RPMI8226 (cell line): ENCODE measurements at places on chromosomes 4 and X.

- no peak for DNase-seq
These were observed 27.1 kb downstream of the PAK3 start for GRCh38 chrX:111123125-111123524.

DNA sequence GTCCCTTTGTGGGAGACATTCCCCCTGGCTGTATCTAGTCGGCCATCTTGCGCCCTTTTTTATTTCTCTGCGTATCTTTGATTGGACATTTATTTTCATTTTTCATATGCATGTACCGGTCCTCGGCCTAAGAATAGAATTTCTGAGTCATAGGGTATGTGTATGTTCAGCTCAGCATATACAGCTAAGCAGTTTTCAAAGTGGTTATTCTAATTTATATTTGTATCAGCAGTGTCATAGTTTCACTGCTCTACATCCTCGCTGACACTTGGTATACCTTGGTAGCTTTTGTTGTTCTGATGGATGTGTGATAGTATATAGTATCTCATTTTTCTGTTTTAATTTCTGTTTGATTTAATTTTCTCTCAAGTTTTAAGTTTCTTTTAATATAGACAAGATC is 38.7 kb downstream of the BEX3 start:
- no peak for DNase-seq

DNA sequence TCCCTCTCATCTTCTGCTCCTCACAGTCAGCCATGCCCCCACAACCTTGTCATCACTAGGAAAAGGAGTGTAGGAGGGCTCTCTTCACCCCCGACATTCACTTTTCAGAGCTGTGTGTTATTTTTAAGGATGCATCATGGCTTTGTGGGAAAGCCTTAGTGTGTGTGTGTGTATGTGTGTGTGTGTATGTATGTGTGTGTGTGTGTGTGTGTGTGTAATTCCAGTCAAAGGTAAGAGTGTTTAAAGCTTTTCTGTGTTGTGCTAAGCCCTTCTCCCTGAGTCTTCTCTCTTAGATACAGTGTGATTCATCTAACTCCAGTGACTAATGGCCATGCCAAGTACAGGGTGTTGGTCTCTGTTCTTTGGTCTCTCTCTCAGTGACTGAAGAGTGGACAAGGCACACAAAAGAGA is 76.6 kb downstream of the CHIC2 start:
- DNase-seq, result no peak

DNA sequence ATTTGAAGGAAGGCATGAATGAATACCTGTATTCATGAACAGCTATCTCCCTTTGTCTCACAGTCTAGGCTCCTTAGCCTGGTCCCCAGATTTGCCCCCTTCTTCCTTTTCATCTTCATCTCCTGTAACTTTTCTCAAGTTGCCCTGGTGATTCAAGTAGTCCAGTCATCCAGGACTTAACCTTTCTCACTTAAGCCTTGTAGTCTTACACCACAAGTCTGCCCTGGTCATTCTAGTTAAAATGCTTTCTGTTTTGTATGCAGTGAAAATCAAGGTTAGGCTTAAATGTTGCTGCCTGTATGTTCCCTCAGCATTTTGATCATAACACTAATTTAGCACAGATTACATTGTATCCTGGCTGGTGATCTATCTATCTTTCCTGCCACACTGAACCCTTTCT is 58.5 kb upstream of the SLC7A11 start:
- no peak for DNase-seq

DNA sequence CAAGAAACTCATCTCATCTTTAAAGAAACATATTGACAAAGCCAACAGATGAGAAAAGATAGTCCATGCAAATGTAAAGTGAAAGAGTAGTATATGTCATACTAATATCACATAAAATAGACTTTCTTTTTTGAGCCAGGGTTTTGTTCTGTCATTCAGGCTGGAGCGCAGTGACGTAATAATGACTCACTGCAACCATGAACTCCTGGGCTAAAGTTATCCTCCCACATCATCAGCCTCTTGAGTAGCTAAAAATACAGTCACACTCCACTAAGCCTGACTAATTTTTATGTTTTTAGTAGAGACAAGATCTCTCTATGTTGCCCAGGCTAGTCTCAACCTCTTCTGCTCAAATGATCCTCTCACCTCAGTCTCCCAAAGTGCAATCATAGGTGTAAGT is 51.8 kb upstream of the TRAM1L1 start:
- no peak for DNase-seq

DNA sequence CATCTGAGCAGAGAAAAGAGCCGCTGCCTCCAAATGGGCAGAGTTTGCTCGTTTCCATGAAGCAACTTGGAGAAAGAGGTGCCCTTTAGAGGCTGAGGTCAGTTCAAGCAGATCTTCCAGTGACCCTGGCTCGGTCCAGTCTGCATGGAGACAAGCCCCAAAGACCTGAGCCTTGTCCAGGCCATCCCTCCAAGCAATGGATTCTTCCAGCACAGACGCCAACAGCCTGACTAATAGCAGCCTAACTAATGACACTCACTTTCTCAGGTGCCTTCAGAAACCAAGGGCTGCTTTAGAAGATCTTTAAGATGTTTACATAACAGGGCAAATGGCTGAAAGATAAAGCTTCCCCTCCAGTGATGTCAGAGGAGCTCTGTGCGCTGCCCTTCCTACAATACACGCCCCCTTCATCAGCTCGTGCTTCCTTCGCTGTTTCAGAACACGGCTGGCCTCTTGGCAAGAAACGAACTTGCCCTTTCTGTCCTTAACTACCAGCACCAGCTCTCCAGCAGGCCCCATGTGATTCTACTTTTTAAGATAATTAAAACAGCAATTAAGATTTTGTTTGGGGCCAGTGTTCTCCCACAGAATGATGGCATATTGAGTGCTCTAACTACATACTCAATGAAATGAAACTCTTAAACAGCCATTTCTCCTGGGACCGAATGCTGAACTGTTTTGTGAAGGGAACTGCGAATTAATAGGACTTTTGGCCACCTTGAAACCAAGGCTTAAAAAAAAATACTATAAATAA is 119.0 kb downstream of the GPR143 start:
- no peak for DNase-seq

DNA sequence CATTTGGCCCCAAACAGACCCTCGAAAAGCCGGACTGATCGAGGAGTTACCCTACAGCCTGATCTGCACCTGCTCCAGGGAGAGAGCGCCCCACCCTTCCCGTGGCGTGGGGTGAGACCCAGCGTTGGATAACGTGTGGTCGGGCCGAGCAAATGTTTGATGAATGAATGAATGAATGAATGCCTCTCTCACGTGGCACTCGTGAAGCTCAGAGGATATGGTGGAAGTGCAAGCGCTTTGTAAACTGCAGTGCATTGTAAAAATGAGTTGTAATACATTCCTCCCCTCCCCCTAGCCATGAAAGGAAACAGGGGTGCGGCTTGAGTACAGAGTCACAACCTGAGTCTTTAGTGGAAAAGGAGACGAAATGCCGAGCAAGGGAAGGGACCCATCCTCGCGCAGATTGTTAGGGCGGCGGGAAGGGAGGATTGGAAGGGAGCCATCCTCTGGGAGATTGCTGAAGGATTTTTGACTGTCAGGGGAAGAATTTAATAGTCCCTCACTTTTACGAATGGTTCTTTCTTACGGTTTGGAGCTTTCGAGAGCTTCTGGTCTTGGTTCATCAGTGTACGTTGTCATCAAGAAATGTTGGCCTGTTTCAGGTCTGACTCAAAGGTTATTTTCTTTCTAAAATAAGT is 772 bp upstream of the FBXW7 start:
- DNase-seq, result peak; percentile 70

GRCh38 chr4:15362541-15362940 is 65.3 kb upstream of the C1QTNF7 start:
- DNase-seq, result no peak

DNA sequence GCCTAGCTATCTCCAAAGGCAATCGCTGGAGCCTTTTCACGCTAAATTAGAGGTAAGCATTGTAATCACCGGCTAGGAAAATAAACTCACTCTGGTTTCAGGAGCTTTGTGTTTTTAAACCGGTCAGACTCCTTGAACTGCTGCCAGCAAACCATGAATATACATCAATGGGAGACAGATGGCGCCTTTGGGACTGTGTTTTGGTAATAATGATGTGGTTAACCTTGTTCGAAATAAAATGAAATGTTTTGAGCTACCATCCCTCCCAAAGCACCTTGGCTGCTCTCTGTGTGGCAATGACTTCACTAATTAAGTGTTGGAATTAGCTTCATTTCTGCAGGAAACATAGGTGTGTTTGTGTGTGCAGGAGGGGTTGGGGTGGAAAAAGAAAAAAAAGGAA is 65.3 kb downstream of the CLNK start:
- peak; percentile 42 for DNase-seq

DNA sequence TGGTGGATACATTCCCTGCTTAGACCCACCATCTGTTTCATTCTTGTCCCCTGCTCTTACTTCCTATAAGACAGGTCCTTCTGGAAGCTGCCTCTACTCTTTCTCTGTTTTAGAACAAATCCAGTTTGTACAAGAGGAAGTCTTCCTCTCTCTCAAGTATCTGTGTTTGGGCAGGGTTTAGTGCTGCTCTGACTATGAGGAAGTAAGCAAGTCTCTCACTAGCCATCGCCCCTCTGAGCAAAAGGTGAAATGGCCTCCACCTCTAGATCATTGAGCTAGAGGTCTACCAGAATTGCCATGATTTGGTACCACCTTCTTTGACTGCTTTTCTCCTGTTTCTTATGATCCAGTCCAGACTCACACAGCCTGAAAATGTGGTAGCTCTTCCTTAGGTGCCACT is 8.4 kb downstream of the BTK start:
- DNase-seq, result no peak

- no peak for DNase-seq
These were observed 32.3 kb downstream of the ADGRA3 start for GRCh38 chr4:22483551-22483981.

- DNase-seq, result no peak
These were observed 367.5 kb upstream of the GATB start for GRCh38 chr4:152128356-152128755.

- no peak for DNase-seq
These were observed 89.7 kb downstream of the EPHA5 start for GRCh38 chr4:65580551-65580950.

DNA sequence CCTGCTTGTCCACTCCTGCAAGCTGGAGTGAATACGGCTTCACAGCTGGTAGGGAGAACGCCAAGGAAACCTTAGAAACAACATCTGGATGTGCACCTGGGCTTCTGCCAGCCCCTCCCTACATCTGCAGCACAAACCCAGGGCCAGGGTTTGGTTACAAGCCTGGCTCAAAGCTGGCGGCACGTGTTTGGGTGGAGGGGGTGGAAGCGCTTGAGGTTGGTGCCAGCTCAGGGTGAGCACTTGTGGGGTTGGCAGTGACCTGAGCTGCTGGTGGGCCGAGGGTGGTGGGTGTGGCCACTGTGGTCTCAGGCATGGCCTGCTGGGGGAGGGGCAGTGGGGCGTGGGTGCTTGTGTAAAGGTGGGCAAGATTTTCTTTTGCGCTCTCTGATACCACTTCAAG is 15.6 kb downstream of the ELF4 start:
- DNase-seq, result peak; percentile 45

DNA sequence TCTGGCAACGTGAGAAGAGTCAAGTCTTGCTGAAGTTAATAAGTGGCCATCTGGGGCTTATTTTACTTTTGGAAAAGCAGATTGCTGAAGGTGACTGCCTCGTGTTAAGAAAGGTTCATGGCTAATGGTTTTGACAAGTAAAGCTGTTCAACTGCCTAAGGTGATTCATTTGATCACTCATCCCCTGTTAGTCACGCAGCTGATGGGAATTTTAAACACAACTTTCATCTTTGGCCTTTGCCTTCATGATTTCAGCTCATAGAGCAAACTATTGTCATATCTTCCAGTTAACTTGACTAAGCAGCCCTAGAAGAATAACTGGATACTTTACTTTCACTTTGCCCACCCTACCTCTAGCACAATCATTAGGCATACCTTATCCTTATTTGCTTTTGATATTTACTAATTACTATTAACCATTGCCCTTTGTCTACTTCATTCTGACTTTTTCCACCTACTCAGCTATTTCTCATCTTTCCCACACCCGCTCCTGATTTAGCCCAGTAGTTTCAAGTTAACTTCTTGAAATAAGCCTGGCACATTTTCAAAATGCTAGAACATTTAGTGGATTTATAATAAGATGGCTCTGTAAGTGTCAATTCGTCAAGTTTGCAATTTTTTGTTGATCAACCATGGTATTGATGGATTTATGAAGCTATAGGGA is 170.6 kb upstream of the S100G start:
- no peak for DNase-seq

DNA sequence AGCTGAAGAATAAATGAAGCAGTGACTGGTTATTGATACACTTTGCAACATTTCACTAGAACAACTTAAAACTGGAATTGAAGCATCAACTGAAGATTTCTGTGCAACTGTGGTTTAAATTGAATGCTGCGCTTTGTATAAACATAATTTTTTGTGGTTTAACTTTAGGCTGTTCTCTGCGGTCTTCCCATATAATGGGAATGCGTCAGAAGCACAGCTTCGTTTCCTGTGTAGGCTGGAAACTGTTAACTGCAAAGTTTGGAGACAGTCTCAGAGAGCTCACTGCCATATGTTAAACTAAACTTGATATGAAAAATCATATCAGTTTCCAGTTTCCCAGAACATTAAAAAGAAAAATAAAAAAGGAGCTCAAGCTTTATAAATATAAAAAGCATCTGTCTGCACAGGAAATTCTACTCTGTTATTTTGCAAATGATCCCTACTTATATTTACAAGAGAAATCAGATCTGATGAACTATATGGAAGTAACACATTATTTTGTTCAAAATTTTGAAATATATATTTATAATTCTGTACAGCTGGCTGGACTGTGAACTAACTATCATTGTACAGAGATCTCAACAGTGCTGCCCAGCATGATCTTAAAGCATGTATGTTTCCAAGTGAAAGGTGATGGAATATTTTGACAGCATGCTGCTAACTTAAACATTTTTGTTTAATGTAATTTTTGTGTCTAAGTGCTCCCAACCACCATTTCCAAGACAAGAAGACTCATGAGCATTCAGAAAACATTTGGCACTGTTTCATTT is 139.9 kb downstream of the NDST3 start:
- DNase-seq, result no peak

- no peak for DNase-seq
These were observed 178.4 kb upstream of the GPRIN3 start for GRCh38 chr4:89486042-89486441.

DNA sequence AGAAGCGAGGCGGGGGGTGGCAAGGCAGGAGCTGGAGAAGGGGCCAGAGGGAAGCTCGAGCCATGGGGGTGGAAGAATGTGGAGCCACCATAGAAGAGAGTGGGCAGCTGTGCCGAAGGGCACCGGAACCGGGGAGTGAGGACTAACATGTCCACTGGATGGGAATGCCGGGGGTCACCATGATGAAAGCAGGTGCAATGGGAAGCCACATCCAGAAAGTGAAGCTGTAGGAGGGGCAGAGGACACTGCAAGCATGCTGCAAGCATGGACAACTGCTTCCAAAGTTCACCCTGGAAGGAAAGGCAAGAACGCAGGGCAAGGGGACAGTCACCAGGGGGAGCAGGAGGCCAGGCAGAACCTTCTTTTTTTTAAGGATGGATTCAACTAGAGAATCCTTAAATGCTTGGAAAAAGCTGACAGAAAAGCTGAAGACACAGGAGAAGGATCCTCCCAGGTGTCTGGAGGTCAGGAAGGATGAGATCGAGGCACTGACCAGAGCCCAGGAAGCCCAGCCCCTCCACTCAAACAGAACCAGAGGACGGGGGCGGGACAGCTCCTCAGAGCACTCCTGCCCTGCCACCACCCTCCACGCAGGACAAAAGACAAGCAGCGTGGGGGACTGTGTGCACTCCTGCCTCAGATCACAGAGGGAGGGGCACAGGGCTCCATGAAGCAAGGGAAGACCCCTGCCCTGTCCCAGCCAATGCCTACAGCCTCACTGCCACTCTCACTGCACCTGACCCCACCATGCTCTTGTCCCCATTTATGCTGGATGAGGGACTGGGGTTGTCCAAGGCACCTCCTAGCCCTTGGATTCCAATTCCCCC is 169.2 kb downstream of the AFAP1 start:
- no peak for DNase-seq

- DNase-seq, result no peak
These were observed 14.5 kb downstream of the HMGB2 start for GRCh38 chr4:173319696-173320095.
